ENCODE measurements at places on chromosomes 12 and 14.

DNA sequence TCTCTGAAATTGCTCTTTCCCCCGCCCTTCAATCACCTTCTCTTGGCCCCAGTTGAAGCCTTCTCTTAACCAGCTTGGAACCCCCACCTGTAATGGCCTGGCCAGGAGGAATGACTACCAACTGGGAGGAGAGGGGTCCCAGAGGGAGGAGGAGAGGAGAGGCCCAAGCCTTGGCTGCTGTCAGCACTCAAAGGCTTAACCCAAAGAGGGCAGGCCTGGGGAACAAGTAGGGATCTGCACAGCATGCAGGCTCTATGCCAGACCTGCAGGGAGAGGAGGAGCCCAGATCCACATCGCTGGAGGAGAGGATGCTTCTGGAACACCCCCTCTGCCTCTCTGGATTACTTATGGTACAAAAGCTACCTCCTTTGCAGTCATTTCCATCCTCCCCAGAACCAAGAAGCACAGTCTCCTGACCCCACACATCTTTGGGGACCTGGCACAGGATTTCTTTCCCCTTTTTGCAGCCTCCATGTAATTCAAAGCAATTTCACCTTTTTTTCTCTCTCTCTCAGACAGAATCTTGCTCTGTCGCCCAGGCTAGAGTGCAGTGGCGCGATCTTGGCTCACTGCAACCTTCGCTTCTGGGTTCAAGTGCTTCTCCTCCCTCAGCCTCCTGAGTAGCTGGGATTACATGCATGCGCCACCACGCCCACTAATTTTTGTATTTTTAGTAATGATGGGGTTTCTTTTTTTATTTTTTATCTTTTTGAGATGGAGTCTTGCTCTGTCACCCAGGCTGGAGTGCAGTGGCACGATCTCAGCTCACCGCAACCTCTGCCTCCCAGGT lies 6.2 kb downstream of the RARG start:
- DNase-seq, result no peak

GRCh38 chr12:80509781-80510556 lies 65.9 kb downstream of the PTPRQ start:
- no peak for DNase-seq

- DNase-seq, result no peak
These were observed 46.8 kb downstream of the IQSEC3 start for GRCh38 chr12:113347-113746.

DNA sequence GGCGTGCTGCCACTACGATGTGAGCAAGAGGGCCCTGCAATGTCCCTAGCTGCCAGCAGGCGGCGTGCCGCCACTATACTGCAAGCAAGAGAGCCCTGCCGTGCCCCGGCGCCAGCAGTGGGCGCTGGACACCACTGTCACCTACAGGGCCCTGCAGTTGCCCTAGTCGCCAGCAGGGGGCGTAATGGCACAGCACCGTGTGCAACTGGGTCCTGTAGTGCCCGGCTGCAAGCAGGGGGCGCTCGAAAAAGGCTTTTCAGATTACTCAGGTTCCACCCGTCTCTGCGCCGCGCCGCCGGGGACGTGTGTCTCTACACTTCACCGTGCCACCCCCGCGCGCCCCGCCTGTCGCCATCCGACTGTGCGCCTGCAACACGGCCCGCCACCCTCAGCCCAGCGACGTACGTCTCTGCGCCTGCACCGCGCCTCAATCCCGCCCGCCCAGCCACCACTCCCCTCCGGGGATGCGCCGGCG lies 1356.9 kb downstream of the TMEM121 start:
- no peak for DNase-seq

- peak; percentile 98 for DNase-seq
These were observed at the start of gene SNAPC1 for GRCh38 chr14:61761959-61762786. Gene SNAPC1 (plus strand): TSS chr14:61762420. CDS start chr14:61762461, 41 bp downstream.

GRCh38 chr12:118052324-118053070 lies 8.5 kb downstream of the WSB2 start:
- DNase-seq, result no peak

- no peak for DNase-seq
These were observed 854.5 kb downstream of the SLC6A15 start for GRCh38 chr12:84058136-84058535.
